ENCODE measurements at places on chromosomes 2 and 18.

GRCh38 chr18:410047-410455 lies 90.5 kb downstream of the COLEC12 start:
- DNase-seq = no peak

DNA sequence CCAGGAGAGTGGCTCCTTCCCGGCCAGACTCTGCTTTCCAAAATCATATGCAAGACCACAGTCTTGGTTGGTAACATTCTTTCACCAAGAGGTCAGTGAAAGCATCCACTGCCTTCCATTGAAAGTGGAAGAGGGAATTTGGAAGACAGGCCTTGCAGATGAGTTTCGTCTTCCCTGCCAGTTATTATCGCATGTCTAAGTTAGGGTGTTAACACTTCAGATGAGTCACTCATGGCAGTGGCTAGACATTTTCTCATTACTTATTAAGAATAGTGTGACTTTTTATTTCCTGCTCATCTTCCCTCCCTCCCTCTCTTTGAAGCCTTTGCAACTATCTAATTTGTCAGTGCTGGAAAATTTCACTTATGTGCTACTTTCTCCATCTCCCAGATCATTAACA lies 102.9 kb upstream of the EPB41L3 start:
- no peak for DNase-seq

GRCh38 chr2:64104933-64105332 lies 39.3 kb downstream of the PELI1 start:
- no peak for DNase-seq

GRCh38 chr2:136069773-136070172 lies 48.2 kb downstream of the CXCR4 start:
- no peak for DNase-seq

- DNase-seq = no peak
Measured at GRCh38 chr2:205808486-205809121, 126.3 kb downstream of the NRP2 start.

- DNase-seq = no peak
Measured at GRCh38 chr2:63650756-63651155, 62.0 kb downstream of the MDH1 start.

DNA sequence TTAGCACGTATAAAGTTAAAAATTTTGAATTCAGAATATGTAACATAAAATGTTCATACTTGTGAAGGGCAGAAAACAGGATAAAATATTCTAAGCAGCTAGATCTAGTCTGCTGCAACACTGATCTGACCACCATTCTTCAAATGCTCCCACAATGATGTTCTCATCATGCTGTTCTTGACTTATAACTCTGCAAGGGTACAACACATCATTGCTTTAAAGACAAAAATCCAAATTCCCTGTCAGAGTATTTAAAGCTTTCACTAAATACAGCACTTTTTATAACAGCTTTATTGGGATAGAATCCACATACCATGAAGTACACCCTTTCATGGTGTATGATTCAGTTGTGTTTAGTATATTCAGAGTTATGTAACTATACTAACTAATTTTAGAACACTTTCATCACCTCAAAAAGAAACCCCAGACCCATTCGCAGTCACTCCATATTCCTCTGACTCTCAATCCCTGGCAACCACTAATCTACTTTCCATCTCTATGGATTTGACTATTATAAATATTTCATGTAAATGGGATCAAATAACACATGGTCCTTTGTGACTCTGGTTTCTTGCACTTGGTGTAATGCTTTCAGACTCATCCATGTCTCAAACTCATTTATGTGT lies 56.4 kb downstream of the MAP4K3 start:
- DNase-seq = no peak

DNA sequence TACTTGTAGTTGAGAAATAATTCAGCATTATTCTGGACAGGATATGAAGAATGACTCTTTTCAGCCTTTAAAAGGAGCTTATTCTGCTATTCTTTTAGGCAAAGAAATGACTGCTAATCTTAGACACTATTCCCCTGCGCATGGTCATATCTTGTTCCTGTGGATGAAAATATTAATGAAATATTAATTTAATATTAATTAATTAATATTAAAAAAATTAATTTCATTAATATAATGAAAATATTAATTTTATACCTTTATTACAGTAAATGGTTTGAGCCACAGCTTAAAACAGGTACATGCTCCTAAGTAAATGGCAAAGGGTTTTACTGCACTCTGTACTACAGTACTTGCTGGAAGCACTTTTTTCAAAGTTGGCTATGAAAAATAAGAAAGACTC lies 890.1 kb upstream of the PIK3C3 start:
- no peak for DNase-seq

DNA sequence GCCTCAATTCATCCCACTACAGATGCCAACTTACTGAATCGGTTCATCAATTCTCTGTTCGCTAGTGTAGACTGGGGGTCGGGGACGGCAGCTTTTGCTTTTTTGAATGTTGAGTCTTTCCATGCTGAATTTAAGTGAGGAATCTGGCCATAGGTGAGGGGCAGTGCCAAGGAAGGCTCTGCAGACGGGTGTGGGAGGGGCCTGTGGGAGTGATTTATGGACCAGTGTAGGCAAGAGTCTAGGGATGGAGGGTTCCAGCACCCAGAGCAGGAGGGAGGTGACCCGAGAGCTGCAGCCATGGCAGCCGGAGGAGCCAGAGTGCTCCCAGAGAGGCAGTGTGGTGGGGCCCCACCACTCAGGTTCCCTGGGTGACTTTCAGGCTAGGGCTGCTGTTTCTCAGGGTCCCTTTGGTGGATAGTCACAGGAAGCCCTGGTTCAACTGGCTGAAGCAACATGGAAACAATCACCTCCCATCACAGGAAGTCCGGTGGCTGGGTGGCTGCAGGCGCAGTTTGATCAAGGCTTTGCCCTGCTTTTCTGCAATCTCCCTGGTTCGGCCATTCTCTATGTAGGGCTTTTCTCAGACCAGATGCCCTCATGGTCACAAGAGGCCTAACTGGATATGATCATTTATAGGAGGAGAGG lies 16.9 kb upstream of the TEX44 start:
- DNase-seq = no peak

GRCh38 chr2:29054430-29054829 lies 19.9 kb downstream of the PCARE start:
- DNase-seq = no peak

- DNase-seq = no peak
Measured at GRCh38 chr2:83650161-83650560, 808.9 kb downstream of the SUCLG1 start.

GRCh38 chr18:28366676-28367075 lies 189.7 kb upstream of the CDH2 start:
- no peak for DNase-seq

GRCh38 chr2:155100261-155100660 lies 401.8 kb downstream of the KCNJ3 start:
- DNase-seq = no peak

All from activated CD4-positive, alpha-beta T cell treated with anti-CD3 and anti-CD28 coated beads for 4 hours (primary cell).